ENCODE measurements at places on chromosomes 1 and 21.

DNA sequence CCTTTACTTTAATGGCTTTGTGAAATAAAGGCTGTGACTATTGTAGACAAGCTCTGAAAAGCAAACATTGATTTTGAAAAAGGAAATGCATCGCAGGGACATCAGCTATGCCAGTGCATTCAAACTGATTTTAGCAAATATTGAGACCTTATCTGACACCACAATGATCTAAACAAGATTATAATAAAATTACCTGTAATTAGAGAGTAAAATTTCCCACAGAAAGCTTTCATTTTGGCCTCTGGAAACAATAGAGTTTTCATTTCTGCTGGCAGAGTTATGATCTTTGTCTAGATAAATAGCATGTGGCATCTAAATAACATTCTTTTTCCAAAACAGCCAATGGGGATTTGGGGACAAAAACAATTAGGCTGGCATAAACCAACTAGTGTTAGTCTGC lies 650.4 kb upstream of the PRMT6 start:
- DNase-seq = no peak

DNA sequence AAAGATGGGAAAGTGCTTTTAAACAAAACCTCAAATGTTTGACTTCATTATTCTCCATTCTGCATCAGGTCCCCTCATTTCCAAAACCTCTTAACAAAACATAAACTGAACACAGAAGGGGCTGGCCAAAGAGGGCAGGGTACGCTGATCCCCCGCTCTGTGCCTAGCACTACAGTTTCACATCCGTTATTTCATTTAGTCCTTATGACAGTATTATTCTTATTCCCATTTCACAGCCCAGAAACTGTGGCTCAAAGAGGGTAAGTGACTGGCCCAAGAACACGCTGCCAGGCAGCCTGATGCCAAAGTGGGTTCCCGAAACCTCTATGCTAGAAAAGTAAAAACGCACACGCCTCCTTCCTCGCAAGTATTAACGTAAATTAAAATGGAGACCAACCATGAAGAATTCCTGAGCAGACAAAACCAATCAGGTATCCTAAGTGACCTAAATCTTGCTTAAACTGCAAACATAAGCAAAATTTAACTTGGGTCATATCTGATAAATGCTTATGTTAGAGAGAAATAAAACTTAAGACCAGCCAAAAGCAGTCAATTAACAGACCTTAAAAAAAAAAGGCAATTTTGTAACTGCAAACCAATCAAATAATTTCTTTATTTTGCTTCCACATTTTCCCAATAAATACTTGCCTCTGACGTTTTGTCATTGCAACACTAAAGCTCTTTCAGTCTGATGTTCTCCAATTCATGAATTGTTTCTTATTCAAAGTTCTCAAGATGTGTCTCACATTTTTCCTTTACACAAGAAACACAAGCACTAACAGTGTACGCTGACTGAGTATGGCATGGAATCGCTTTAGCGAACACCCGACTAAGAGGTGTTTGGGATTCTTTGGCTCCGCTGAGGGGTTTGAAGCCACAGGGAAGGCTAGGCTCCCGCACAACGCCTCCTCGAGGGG lies 653 bp downstream of the CASP9 start:
- no peak for DNase-seq

DNA sequence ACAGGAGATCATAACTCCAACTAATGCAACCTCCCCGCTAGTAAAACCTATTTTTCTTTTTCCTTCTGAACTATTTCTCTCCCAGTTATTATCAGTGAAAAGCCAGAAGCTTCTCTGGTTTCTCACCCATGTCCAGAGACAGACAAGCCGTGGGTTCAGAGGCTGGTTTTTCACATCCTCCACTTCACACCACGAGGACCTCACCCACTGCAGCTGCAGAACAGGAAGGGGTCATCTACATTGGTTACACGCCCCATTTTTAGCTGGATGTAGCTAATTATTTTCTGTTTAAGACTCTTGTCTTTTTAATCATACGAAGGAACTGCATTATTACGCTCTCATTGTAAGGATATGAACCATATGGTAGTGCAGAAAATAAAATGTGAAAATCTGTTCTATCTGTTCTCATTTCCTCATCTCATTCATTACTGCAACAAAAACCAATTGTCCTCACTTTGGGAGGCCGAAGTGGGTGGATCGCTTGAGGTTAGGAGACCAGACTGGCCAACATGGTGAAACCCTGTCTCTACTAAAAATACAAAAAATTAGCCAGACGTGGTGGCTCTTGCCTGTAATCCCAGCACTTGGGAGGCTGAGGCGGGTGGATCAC lies 39.1 kb upstream of the CLDN14 start:
- DNase-seq = no peak

GRCh38 chr1:64231654-64232053 lies 28.2 kb downstream of the UBE2U start:
- no peak for DNase-seq

DNA sequence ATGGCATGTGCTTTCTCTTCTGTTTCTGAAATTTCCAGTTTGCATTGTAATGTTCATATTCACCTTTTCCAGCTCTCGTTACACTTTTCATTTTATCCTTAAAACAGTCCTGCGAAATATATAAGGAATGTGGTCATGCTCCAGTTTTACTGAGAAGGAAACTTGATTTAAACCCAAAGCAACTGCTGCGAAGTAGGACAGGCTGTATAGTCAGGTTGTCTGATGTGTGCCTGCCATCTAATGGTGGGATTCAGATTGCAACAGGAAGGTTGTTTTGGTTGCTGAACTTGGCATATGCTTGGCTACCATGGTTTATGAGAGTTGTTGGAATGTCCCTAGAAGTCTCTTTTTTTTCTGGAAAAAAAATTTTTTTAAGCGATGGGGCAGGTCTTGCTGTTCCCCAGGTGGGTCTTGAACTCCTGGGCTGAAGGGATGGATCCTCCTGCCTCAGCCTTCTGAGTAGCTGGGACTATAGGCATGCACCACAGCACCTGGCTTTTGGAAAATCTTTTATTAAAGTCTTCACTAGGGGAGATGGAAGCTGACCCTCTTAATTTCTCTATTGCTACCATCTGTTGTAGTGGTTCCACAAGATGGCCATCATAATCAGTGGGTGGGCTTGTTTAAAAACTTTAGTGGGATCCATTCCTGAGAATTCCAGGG lies 86.9 kb downstream of the UCK2 start:
- DNase-seq = peak; percentile 17

DNA sequence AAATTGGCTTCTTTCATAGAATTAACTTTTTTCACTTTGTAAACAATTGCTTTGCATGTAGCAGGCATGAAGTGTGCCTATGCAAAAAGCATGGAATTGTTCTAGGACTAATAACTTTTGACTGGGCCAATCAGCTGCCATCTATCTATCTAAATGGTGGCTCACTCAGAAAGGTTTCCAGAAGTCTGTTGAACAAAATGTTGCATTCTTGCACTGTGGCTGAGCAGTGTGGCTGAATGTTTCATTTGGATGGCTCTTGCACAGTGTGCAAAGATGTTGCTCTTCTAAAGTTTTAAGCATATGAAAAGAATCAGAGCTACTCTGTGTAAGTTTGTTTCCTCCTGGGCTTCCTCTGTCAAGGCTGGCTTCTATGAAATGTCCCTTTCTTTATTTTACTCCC lies 213.5 kb downstream of the KCTD3 start:
- DNase-seq = no peak

- no peak for DNase-seq
Observed at GRCh38 chr1:208852911-208853310, 608.7 kb upstream of the PLXNA2 start.

DNA sequence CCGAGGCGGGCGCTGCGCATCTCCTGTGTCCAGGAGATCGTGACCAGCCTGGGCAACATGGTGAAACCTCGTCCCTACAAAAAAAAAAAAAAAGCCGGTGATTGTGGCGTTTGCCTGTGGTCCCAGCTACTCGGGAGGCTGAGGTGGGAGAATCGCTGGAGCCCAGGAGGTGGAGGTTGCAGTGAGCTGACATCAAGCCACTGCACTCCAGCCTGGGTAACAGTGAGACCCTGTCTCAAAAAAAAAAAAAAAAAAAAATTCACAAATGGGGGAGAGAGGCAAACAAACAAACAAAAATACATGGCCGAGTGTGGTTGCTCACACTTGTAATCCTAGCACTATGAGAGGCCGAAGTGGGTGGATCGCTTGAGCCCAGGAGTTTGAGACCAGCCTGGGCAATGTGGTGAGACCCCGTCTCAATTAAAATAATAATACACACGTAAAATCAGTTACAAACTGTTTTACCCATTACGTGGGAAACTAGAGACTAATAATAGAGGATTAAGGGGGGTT lies 758 bp downstream of the TATDN3 start:
- no peak for DNase-seq

DNA sequence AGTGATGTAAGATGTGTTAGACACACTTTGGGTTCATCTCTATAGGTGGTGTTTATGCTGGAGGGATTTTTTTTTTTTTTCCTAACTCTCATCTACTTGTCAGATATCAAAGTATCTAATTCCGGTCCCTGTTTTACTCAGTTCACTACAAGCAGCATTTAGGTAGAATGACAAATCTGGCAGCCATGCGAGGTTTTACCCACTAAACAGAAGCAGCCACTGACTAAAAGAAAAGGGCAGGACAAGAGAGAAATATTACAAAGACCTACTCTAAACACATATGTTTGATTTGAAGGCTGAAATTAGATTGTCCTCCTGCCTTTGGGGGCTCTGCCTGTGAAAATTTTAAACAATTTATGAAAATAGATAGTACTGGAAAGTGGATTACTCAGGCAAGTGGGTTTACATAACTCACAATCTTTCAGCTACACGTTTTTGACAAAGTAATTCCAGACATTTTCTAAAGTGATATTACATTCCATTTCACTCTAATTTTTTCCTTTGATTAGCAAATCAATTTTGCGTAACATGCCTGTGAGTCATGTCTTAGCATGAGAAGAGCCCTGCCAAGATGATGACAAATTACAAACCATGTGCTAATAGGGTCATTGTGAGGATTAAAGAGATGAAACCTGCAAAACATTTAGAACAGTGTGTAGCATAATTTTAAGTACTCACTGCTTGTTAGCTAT lies 172.6 kb downstream of the PLA2G4A start:
- DNase-seq = no peak

GRCh38 chr1:201649761-201650622 lies 111.1 kb downstream of the NAV1 start:
- no peak for DNase-seq

DNA sequence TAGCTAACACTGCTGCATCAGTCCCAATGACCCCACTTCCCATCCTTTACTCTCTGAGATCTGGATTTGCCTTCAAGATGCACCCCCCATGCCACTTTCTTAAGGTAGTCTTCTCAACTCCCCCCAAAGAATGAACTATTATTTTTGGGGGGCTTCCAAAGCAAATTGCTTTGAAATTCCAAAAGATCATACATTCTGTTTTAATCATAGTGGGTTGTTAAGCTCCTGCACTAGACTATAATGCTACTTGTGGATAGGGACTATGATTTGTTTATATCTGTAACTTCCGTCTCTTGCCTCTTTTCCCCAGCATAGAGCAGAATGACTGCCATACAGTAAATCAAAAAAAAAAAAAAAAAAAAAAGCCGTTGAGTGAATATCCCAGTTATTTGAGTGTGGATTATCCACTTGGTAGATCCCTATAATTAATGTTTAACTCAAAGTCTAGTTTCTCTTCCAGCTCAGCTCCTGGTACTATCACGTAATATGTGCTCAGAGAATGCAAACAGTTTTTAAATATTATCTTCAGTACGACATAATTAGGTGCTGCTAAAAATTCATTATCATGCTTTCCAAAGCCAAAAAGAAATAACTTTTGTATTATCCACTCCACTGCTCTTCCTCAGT lies 26.9 kb downstream of the KIRREL1 start:
- no peak for DNase-seq

- DNase-seq = no peak
Observed at GRCh38 chr21:41630249-41630648, 122.3 kb upstream of the TMPRSS2 start.
